Activated CD8-positive, alpha-beta memory T cell treated with anti-CD3 and anti-CD28 coated beads for 1 hour (primary cell): ENCODE measurements at places on chromosomes 12 and 14.

DNA sequence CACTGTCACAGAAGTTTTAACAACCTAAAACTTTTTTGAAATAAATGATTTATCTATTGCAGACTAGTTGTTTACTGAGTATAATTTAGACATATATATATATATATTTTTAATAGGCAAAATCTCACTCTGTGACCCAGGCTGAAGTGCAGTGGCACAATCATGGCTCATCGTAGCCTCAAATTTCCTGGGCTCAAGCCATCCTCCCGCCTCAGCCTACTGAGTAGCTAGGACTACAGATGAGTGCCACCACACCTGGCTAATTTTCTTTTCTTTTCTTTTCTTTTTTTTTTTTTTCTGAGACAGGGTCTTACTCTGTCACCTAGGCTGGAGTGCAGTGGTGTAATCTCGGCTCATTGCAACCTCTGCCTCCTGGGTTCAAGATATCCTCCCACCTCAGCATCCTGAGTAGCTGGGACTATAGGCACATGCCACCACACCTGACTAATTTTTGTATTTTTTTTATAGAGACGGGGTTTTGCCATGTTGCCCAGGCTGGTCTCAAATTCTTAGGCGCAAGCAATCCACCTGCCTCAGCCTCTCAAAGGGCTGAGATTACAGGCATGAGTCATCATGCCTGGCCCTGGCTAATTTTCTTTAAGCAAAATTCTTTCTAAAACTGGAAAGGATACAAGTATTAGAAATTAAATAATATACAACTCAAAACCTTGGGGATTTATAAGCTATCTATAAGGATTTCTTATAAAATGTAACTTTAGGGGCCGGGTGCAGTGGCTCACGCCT, 23.1 kb downstream of the EEA1 start:
- DNase-seq: no peak

DNA sequence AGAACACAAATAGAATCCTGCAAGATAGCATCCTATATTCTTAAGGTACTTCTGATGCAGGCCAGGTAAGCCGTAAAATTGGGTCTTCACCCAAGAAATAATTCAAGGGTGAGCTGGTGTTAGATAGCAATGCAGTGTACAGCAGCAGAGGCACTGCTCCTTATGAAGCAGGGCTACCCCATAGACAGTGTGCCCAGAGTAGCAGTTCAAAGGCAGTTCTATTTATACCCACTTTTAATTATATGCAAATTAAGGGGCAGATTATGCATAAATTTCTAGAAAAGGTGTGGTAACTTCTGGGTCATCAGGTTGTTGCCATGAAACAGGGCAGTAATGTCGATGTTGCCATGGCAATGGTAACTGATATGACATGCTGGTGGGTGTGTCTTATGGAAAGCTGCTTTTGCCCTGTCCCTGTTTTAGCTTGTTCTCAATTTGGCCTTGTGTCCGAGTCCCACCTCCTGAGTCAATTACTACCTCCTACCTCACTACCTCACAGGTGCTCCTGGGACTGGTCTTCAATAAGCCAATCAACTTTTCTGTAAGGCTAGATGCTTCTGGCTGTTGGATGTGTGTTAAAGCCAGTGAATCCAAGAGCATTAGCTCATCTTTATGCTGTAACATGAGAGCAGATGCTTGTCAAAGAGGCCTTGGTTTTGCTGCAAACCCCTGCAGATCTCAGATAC, 61.0 kb downstream of the PPM1A start:
- DNase-seq: no peak

DNA sequence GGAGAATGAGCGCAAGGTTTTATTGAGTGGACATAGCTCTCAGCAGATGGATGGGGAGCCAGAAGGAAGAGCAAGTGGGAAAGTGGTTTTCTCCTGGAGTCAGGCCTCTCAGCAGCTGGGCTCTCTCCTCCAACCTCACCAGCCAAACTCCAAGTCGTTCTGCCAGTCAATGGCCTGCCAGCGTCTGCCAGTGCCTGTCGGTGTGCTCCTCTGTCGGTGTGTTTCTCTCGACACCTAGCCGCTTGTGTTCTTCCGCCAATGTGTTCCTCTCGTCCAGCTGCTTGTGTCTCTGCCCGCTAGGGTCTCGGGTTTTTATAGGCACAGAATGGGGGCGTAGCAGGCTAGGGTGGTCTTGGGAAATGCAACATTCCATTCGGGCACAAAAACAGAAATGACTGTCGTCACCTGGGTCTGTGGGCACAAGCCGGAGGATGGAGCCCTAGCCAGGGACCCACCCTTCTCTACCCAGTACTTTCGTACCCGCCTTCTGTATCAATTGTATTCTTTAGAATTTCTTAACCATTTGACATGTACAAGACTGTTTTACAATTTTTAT, 1365.4 kb downstream of the FSCB start:
- DNase-seq: no peak

GRCh38 chr14:104986487-104987164, 1.0 kb downstream of the CLBA1 start:
- DNase-seq: no peak

GRCh38 chr14:96246539-96246847, 9.5 kb upstream of the BDKRB1 start:
- DNase-seq: no peak

DNA sequence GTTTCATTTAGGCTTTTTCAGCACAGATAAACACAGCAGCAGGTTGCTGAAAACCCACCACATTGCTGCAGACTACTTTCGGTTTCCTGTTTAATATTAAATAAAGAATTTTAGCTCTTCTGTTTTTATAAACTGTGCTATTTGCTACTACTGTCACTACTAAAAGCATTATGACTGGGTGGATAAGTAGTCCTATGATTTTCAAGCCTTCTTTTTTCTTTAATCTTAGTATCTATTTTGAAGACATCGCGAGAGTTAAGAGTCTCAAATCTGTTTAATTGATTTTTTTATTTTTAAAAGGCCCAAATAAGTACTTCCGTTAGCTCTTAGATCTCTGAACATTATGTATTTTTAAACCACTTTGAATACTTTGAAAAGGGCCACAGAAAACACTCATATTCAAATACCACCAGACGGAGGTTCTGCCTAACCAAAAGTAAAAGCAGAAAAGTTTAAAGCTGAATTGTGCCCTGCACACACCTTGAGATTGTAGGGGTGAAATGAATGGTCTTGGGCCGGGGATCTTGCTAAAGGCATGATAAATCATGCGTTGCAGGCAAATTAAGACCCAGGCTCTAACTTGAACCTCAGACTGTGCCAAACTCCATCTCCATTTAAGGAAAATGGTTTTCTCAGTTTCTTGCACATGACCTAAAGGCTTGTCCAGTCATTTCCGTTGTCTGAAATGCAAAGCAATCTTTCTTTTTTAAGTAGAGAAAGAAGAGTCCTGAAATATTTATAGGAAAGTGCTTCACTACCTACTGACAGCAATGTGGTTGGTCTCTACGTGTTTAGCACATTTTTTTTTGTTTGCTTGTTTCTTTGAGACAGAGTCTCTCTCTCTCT, 13.6 kb upstream of the FOXN3 start:
- no peak for DNase-seq

GRCh38 chr14:50452979-50453705, 56.5 kb upstream of the CDKL1 start:
- DNase-seq: no peak

DNA sequence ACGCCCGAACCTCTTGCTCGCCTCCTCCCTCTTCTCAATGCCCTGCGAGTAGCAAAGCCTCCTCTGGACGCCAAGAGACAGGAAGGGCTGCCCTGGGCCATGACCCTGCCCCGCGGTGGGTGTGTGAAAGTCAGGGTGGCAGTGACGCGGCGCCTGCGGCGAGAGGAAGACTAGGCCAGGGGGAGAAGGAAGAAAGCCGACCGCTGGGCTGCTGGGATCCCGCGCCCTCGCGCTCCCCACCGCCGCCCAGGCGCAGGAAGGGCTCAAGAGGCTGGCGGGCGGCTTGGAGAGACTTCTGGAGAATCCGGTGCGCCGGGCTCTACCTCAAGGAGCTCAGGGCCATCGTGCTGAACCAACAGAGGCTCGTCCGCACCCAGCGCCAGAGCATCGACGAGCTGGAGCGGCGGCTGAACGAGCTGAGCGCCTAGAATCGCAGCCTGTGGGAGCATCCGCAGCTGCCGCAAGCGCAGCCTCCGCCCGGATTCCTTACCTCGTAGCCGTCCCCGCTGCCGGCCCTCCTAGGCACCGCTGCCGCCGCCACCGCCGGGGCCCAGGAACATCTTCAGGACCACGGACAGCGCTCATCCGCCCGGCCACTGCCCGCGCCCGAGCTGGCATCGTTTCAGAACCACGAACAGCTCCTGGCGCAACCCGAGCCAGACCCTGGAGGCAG, 105.0 kb upstream of the PRB2 start:
- DNase-seq: peak; percentile 44

DNA sequence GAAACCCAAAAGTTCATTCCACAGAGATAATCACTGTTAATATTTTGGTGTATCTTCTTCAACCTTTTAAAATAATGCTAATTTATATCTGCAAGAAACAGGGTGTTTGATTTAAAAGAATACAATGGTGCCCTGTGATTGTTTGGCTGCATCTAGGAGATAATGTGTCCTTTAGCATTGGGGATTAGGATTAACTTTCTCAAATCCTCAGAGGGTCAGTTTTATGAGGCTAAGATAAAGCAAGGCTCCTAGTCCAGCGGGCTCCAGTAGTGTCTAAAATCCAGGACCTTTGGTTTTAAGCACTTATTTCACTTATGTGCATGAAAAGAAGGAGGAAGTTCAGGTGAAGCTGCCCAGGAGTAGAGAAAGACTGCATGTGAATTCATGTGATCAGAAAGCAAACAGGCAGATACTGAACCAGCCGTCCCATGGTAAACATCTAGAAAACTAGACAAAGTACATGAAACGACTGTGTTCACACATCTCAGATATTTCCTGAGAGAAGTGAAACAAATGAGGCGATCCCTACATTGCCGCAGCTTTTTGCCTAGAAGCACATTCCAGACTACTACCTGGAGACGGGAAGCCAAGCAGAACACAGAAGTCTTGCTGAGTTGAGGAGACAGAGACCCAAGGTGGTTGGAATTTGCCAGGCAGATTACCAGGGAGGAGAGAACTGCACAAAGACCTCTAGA, 129.1 kb upstream of the MAX start:
- no peak for DNase-seq

- no peak for DNase-seq
Measured at GRCh38 chr14:97116546-97116945, 319.4 kb downstream of the VRK1 start.
